ENCODE measurements at places on chromosomes 4 and X.

- no peak for DNase-seq
Measured at GRCh38 chr4:78119698-78120097, 62.6 kb downstream of the FRAS1 start.

DNA sequence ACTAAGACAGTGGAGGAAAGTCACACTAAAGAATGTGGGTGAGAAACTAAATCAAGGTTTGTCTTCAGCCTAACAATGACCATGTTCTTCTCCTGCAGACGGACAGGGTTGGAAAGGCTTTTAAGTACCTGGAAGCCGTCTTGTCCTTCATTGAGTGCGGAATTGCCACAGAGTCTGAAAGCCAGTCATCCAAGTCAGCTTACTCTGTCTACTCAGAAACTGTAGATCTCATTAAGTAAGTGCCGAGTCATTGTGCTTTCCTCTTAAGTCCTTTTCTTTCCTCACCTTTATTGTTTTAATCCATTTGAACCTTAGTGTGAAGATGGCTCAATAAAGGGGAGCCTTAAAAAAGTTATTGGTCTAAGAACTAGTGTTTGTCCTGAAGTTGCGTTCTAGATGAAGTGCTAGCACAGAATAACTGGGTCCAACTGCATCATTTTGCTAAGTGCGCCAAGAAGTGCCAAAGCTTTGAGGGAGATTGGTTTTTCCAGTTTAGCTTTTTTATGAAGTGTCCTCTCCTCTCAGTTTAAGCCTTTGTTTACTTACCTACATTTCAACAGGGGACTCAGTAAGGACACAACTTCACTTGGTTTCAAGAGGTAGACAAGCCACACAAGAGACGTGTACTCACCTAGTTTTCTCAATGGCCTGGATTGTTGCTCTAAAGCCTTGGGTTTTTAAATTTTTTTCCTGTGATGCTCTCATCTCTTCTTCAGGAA is 89.3 kb downstream of the KLHL8 start:
- DNase-seq, result no peak

- DNase-seq, result no peak
Measured at GRCh38 chrX:116009346-116009745, 161.2 kb upstream of the AGTR2 start.

DNA sequence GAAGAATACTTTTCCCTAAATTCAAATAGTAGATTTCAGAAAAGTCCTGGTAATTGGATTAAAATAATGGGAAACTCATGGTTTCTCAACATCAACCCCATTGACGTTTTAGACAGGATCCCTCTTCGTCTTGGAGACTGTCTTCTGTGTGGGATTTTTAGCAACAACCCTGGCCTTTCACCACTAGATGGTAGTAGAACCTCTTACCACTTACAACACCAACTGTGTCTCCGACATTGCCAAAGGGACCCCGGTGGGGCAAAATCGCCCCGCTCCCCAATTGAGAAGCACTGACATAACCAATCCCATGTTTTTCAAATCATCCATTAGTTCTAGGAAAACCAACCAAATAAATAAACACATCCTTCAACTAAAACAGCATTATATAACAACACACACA is 16.9 kb upstream of the ANOS1 start:
- DNase-seq, result no peak

GRCh38 chr4:82851318-82851717 is 39.6 kb downstream of the SEC31A start:
- no peak for DNase-seq

GRCh38 chrX:72110051-72110875 is 21.5 kb downstream of the RTL5 start:
- DNase-seq, result no peak

GRCh38 chr4:41214825-41215146 is 444 bp upstream of the APBB2 start:
- no peak for DNase-seq

GRCh38 chr4:112927544-112927943 is 121.9 kb upstream of the ANK2 start:
- no peak for DNase-seq

Data from activated naive CD8-positive, alpha-beta T cell treated with anti-CD3 and anti-CD28 coated beads, Interleukin-2, amount 50 U/mL, for 16 hours (primary cell).